CD4-positive, alpha-beta T cell treated with Interleukin-6 for 4 hours (primary cell): ENCODE measurements at places on chromosomes 2 and 18.

GRCh38 chr2:3483986-3484960, 35.1 kb downstream of the ADI1 start:
- no peak for DNase-seq

- no peak for DNase-seq
Observed at GRCh38 chr2:231928481-231928880, 2.3 kb upstream of the NPPC start.

GRCh38 chr2:217065695-217066405, 206.0 kb upstream of the TNP1 start:
- DNase-seq, result no peak

DNA sequence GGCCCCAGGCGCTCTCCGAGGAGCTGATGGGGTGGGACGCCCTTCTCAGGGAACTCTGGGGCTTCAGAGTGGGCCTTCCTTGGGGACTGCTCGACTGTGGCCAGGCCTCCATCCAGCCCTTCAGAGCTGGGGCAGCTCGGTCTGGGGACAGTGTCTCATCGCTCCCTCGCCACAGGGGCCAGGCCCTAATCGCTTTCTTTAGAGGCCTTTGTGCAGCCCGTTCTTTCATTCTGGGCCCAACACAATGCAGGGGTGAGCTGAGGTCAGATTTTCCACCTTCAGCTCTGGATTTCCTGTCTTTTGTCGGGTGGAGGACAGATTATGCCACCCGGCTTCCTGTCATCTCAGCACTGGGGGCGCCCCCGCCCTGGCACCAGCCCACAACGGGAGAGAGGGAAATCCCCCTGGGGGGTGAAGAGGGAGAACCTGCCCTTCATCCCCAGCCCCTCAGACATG, 25.2 kb downstream of the MYCN start:
- peak; percentile 35 for DNase-seq

GRCh38 chr2:98489486-98489885, 44.8 kb downstream of the INPP4A start:
- no peak for DNase-seq

DNA sequence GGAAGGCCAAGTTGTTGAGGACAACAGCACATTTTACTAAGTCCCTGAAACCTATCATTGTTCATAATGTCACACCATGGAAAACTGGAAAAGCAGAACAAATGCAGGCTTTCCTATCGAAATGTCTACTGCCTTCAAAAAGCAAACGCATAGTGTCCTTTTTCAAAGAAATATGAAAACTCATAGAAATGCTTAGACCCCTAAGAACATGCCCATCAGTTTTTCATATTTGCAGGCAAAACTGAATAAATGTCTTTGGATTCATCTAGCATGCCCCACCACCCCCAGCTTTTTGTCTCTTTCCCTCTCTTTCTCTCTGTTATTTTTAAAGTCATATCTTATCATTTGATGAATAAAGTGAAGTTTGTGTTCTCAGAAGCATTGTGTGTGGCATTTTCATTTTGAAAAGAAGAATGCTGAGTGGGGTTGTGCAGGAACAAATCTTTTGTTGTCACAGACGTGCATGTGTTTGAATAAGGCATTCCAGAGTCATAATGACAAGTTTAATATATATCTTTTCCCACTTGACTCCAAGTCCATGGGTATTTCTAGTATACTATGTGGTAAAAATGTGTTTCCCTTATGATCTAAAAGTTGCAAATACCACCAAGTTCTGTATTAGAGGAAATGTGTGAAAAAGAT, 2180.0 kb upstream of the PIK3C3 start:
- DNase-seq, result no peak

GRCh38 chr18:62827397-62827796, 112.1 kb downstream of the PHLPP1 start:
- no peak for DNase-seq

DNA sequence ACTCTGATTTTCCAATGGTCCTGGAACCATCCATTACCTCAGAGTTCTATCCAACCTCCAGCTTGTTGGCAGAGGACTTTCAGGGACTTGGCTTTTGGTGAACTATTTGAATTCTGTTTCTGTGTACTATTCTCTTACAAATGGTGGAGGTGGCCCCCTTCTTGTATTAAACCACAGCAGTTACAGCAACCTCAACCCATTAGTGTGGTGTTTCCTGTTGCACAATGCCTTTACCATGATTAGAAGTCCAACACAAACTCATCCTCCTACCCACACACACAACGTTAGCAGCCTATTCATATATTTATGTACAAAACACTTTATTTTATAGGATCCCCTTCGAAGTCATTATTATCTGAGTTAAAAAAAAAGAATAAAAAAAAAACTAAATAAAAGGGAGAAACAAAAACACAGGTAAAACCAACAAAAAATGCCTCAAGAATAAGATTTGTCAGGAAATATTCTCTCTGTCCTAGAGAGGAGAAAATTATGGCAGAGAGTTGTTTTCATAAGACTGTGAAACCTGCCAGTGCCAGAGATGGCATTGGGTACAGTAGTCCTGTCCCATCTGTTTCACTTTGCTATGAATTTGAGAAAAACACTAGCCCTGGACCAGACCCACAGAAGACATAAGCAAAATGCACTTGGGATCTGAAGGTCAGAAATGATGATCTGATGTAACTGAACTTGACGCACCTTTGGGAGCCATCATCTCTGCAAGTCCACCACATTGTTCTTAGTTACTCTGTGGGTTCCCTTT, 1896.0 kb upstream of the PIK3C3 start:
- no peak for DNase-seq

GRCh38 chr18:13300029-13300428, 81.5 kb downstream of the LDLRAD4 start:
- DNase-seq, result no peak

DNA sequence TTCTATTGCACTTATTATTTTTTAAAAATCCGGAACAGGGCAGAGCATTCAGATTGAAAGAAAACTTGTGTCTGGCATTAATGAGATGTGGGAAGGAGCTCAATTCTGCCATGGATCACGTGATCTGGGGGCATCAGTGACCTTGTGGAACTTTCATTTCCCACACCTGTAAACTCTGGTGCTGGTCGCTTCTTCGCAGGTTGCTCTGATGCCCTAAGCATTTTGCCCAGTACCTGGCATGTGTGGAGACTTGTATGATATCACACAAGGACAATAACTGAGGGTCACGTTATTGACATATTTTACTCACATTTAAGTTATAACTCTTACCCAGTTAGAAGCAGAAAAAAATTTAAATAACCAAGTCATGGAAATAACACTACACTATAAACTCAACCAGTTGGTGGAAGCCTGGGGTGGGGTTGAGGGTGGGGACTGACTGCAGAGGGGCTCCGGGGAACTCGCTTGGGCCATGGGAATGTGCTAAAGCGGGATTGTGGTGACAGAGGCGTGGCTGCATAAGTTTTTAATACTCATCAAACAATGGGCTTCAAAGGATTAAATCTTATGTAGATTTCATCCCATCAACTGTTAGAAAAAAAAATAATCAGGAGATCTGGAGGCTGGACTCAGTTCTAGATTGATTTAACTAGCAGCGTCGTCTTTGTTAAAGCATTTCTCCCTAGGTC, 36.5 kb downstream of the ST3GAL5 start:
- no peak for DNase-seq

DNA sequence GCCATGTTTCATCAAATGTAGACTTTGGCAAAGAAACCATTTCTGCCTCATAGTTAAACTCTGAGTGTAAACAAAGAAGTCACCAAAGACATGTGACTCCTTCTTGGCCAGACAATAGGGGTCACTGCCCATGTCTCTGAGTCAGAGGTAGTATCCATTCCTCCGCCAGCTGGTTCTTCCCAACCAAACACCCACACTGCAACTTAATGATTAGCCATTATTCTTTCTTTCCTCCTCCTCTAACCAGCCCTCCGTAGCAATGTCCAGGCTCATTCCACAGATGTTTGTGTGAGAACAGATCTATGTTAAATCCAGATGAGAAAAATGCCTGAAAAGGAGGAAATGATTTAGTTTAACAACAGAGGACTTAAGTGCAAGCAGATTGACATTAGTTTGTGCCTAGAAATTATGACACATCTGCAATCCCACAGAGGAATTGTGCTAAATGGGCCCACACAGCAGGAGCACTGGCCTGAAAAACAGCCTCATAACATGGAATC, 127.9 kb upstream of the SH3BP4 start:
- no peak for DNase-seq

- DNase-seq, result no peak
Observed at GRCh38 chr2:185857691-185858090, 119.1 kb downstream of the FSIP2 start.

- DNase-seq, result no peak
Observed at GRCh38 chr2:159129269-159129668, 157.2 kb downstream of the WDSUB1 start.

GRCh38 chr2:99615247-99615771, 125.5 kb upstream of the REV1 start:
- DNase-seq, result no peak

GRCh38 chr2:8190279-8190678, 491.6 kb upstream of the ID2 start:
- DNase-seq, result no peak

DNA sequence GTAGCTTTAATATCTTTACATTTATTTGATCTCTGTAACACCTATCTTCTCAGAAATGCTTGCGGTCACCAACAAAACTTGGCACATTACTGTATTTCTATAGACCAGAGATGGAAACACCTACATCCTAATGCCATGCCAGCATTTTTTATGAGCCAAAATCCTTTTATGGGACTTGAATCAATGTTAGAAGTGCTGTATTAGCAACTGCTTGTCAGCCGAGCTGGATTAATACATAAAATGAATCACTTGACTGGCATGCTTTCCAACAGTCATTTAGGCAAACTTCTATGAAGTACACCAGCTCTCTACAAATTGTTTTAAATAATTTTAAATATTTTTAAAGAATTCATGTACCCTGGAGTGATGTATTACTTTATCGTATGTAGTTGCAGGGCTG, 272.9 kb upstream of the NRP2 start:
- no peak for DNase-seq
